ENCODE measurements at places on chromosomes 6 and 20.

GRCh38 chr6:4805553-4806336, 29.5 kb downstream of the CDYL start:
- DNase-seq, result peak; percentile 70

DNA sequence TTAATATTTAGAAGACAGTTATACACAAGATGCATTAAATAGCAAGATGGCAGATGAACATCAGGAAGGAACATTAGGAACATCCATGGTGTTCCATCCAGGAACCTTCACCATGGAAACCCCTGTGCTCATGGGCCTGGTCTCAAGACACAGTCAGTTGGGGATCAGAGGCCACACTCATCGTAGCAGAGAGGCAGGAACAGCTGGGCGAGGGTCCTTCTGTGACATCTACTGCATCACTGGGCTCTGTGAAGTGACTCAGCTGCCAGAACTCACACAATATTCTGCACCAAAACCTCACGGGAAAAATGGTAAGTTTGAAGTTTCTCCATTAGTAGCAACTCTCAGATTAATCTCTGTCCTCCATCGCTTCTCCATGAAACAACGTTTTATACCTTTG, 356.6 kb downstream of the PREX1 start:
- no peak for DNase-seq

DNA sequence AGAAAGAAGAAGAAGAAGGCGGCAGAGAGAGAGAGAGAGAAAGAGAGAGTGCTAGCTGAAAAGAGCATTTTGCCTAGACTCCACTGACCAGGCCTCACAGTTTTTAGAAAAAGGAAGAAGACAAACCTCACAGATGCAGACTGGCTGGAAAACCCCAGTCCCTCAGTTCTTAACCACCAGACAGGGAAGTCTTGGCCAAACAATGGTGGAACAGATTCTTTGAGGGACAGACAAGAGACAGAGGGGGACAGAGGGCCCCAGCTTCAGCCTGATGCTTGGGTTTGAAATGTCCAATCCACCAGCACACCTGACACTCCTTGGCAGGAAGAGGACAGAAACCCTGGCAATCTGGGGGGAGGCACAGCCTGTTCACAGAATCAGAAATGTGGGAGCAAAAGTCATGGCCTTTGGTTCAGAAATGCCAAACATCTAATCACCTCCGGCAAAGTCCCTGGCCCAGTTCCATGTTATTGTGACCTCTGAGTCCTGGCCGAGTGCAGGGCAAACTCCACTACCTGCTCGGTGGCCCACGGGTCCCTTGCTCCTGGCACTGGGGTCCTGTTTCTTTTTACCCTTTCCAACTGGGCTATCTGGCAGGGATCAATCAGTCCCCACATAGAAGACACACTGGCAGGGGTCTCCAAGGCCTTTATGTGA, 235.2 kb downstream of the LY86 start:
- DNase-seq, result no peak

GRCh38 chr6:10580570-10580969, 59.4 kb downstream of the GCNT2 start:
- no peak for DNase-seq

GRCh38 chr6:98469141-98469540, 365.2 kb upstream of the POU3F2 start:
- DNase-seq, result no peak

- DNase-seq, result no peak
Measured at GRCh38 chr6:157229132-157229618, 94.1 kb downstream of the TMEM242 start.

GRCh38 chr20:20690676-20691476, 21.6 kb downstream of the RALGAPA2 start:
- no peak for DNase-seq

GRCh38 chr6:3457710-3458602, 1.1 kb upstream of the SLC22A23 start:
- DNase-seq, result peak; percentile 83

DNA sequence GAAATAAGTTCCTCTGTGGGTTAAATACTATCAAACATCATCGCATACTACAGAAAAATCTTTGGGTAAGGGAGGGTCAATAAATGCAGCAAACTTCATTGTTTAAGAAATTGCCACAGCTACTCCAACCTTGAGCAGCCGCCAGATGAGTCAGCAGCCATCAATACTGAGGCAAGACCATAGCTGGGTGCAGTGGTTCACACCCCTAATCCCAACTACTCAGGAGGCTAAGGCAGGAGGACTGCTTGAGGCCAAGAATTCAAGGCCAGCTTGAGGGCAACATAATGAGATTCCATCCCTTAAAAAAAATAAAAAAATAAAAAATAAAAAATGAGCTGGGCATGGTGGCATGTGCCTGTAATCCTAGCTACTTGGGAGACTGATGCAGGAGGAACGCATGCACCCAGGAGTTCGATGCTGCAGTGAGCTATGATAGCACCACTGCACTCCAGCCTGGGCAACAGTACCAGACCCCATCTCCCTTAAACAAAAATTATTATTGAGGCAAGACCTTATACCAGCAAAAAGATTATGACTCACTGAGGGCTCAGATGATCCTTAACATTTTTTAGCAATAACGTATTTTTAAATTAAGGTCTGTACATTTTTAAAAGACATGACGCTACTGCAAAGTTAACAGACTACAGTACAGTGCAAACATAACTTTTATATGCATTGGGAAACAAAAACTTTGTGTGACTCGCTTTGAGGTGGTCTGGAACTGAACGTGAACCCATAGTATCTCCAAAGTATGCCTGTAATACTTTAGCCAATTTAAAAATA, 8.8 kb downstream of the SRPK1 start:
- no peak for DNase-seq

DNA sequence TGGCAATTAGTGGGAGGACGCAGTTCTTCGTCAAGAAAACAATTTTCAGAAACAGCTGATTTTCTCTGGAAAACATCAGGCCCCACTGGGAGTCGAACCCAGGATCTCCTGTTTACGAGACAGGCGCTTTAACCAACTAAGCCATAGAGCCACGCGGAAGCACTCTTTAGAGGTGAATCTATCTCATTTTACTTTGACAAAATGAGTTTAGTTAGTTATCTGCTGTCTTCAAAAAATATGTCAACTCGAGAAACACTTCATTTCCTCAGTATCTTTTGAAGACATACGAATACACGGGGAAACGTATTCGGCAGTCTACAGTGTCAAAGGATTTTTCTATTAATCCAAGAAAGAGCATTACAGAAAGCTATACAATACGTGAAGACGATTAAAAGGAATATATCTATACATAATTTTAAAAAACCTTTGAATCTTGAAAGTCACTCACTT, 26.7 kb downstream of the GPX6 start:
- peak; percentile 39 for DNase-seq

DNA sequence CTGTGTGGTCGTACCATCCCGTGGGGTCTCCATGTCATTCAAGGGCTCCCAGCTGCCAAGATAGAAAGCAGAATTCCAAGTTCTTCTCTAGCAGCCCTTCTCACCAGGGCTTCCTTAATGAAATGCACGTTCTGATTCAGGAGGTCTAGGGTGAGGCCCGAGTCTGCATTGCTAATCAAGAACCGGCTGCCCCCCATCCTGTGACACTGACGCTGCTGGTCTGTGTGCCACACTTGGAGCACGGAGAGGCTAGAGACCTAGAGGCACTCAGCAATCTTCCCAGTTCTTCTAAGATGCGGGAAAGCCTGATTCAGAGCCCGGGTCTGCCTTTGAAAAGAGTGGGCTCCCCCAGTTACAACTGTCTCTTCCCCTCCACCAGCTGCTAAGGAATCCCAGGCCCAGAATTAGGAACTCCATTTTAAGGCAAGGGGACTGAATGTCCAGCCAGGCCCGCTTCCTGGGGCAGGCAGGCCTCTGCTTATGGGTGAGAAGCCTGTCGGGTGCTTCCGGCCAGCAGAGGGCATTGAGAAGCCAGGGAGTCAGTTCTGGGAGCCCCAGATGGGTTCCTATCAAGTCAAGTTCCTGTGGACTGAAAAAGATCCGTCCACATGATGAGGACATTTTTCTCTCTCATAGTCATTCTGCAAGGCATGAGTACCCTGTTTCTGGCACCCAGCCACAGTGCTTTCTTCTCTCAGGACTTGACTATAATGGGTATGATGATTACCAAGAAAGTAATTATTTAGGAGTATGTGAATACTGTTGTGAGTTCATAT, 69.8 kb upstream of the RIN2 start:
- DNase-seq, result peak; percentile 68

DNA sequence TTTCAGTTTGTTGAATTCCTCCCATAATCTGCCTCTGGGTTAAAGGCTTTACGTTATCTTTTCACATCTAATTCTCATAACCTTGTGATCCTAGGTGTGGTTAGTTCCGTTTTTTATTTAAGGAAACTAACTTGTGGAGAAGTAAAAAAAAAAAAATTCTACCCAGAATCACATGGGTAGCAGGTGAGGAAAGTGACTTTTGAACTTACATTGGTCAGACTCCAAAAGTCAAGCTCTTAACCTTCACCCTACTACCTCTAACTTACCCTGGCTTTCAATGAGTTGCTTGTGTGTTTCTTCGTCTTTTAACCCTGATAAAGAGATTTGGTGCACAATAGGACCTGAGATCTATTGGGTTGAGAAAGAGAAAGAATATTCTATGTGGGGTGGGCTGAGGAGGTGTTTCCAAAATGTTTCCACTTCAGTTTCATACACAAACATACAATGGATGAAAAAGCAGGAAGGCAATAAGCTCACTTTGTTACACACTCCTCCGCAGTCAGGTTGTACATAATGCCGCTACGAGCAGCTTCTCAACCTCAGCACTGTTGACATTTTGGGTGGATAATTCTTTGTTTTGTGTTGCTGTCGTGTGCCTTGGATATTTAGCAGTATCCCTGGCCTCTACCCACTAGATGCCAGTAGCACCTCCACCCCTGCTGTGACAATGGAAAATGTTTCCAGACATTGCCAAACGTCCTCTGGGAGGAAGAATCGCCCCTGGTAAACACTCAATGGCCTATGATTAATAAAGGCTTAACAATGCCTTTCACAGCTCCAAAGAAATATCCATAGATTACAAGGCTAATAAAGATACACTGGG, 193.0 kb upstream of the ZNF217 start:
- DNase-seq, result peak; percentile 84

DNA sequence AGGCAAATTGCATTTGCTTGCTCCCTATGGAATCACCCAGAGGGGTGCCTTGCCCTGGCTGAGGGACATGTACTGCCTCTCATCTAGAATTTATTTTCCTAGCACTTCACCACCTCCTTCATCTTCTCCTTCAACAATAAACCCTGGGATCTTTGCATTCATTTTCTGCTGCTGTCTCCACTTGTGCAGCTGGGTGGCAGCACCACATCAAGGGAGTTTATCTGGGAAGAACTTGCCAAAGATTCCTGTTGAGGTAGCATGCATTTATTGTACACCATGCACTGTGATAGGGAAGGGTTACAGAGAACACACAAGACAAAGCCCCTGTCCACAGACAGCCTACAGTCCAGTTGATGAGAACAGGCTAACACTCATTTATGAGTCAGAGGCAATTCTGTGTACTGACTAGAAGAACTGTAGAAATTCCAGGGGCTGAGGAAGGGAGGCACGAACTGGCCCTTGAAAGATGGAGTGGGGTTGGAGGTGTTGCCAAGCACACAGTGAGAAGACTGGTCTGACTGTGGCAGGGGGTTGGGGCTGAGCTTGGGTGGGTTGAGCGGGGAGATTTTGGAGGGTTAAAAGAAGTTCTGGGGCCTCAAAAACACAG, 17.5 kb downstream of the C20orf173 start:
- DNase-seq, result peak; percentile 54

DNA sequence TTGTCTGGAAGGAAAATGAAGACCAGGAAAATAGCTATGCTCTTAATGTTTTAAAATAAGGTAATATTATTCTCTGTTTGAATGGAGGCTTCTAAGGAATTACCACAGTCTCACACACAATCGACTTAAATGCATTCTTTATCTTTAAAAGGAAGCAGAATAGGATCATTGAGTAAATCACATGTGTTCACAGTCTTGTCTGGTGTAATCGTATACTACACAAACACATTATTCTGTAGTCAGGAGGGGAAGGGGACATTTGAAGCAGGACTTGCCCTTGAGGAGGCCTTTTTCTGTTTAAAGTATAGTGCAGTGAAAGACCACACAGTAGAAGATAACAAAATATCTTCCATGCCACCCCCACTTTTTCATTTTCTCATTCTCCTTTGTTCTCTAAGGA, 20.6 kb upstream of the REV3L start:
- DNase-seq, result no peak

DNA sequence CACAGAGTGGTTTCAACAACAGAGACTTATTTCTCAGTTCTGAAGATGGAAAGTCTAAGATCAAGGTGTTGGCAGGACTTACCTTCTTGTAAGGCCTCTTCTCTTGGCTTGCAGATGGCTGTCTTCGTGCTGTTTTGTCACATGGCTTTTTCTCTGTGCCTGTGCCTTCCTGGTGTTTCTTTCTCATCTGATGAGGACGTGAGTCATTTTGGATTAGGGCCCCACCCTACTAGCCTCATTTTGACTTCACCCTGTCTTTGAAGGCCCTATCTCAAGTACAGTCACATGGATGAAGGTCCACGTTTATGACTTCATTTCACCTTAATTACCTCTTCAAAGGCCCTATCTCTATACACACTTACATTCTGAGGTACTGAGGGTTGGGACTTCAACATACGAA, 41.4 kb upstream of the LAMA2 start:
- DNase-seq, result no peak

- peak; percentile 92 for DNase-seq
Measured at GRCh38 chr6:44111434-44112417, 15.5 kb downstream of the MRPL14 start.

GRCh38 chr6:126030045-126030444, 43.7 kb downstream of the TRMT11 start:
- no peak for DNase-seq

- DNase-seq, result no peak
Measured at GRCh38 chr6:53727748-53728147, 62.2 kb upstream of the KLHL31 start.

- DNase-seq, result no peak
Measured at GRCh38 chr20:62387933-62388635, 1.2 kb downstream of the RPS21 start.

- no peak for DNase-seq
Measured at GRCh38 chr6:28407401-28407800, 7.9 kb upstream of the ZSCAN12 start.

- DNase-seq, result no peak
Measured at GRCh38 chr6:148835920-148836441, 89.2 kb downstream of the UST start.

DNA sequence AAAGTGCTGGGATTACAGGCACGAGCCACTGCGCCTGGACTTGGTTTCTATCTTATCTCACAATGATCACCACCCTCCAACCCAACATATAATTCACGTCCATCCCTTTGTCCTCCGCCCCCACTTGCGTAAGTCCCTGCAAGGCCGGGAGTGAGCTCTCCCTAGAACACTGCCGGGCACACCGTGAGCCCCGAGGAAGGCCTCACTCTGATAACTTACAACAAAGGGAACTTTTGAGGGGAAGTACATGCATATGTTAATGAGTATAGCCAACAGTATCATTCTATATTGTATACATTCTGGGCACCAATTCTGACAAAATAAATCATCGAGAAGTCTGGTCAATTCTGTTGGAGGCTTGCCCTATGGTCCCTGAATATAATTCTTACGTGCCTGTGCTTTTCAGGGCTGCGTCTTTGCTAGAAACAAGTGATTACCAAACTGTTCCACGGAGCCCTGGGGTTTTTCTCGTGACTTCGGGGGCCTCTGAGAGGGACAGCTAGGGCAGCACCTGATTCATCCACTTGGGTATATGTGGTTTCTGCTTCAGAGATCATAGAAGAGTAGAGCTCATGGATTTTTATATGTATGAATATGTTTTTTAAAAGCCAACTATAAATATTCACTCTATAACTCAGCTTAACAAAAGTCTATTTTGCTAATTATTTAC, 469.8 kb upstream of the AGPAT4 start:
- no peak for DNase-seq

Data from small intestine (tissue), 16 donors.